Urinary bladder (tissue), 4 donors: ENCODE measurements at places on chromosomes 12 and 14. TPM values are rescaled to one million over a fixed set of nuclear protein-coding genes. Genes with fewer than 3 reads are reported as not detected.

The ST8SIA1 gene
- 22.3 TPM for polyA plus RNA-seq

The SBNO1 gene
- 7.1 TPM for polyA plus RNA-seq

The ANGEL1 gene
- polyA plus RNA-seq = 11.9 TPM

The KRR1 gene
- 22.4 TPM for polyA plus RNA-seq

The PTGR2 gene
- polyA plus RNA-seq = 5.5 TPM

The ATL1 gene
- 15.0 TPM for polyA plus RNA-seq

DNA sequence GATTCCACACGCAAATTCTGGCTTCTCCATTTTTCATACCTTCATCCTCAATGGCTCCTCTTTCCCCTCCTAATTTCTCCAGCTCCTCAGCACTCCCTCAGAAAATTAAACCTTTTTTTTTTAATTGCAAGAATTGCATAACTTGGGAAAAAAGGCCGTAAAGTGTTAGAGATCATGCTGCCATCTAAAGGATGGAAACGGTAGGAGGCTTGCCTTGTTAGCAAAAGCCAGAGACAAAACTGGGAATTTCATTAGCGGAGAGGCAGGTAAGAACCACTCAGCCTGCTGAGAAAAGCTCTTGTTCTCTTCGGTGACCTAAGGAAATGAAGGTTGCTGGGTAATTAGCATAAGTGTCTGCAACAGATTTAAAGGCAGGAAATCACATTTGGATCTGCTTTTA lies 204.3 kb downstream of the AEBP2 start:
- peak; percentile 49 for DNase-seq

- DNase-seq = no peak
These were observed 32.7 kb upstream of the GLIPR1 start for GRCh38 chr12:75447691-75448393.

DNA sequence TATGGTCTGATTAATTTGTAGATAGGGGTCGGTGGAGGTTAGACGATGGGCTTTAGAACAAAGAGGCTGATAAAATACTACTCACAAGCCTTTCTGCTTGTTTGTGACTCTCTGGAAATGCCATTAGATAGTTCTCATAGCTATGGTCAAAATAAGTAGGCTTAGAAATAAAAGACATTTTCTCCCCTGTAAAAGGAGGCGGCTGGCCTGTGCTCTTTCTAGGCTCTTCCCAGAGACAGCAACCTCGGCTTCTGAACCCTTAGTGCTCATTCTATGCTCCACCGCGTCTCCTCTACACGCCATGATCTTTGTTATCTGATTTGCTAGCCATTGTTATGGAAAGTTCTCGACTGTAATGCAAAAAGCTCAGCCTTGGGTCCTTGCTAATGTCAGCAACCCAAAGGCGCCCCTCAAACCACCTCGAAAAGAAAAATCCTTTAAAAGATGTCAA lies 64.5 kb downstream of the CRADD start:
- DNase-seq = no peak

DNA sequence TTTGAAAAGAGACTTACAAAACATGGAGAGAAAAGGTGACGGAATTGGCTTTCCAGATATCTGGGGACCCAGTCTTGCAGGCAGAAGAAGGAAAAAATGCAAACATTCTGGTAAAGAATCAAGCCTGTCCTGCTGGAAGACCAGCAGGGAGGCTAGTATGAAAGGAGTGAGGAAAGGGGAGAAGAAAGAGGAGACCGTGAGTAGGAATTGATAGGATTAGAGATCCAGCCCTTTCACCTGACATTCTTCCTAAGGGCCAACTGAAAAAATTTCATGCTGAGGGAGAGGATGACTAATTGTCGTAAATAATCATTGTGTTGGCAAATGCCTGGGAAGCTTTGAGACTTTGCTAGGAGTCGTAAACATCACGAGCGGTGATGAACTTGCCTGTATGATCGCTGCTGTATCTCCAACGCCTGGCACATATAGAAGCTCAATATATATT lies 12.1 kb downstream of the BHLHE41 start:
- DNase-seq = no peak

- DNase-seq = no peak
These were observed 123.1 kb upstream of the RASSF8 start for GRCh38 chr12:25835385-25835784.

DNA sequence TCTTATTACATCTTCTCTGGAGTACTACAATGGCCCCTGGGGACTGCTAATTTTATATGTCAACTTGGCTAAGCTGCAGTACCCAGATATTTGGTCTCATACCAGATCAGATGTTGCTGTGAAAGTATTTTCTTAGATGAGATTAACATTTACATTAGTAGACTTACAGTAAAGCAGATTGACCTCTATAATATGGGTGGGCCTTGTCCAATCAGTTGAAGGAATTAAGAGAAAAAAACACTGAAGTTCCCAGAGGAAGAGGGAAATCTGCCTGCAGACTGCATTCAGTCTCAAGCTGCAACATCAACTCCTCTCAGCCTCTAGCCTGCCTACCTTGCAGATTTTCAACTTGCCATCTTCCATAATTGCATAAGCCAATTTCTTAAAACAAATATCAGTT lies 430.1 kb downstream of the MED13L start:
- no peak for DNase-seq

DNA sequence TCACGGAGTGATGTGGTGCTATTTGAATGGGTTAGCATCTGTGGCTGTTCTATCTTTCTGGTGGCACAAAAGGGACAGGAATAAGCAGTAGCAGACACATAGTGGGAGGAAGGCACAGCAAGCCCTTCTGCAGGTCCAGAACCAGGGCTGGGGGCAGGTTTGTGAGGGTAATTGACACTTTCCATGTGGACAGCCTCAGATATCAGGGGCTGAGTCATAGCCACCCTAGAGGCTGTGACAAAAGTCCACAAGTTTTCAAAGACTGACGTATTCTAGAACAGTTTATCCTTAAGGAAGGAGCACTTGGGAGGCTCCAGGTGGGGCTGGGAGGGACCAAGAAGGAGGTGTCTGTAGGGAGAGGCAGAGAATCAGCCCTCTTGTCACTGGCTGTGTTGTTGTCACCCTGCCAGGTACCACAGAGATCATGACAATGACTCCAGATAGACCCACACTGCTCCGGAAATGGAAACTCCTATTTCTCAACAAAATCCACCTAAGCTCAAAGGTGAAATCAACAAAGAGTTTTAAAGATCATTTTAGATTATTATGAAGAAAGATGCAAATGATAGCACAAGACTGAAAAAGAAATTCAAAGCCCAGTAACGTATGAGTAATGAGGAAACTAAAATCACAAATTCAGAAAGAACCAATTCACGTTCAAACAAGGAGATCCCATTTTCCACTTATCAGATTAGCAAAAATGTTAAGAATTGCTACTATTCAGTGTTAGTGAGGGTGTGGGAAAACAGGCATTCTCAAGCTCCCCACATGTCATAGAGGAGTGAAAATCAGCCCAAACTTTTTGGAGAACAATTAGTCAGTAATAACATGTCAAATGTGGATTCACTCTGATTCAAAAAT lies 48.3 kb downstream of the NFKBIA start:
- DNase-seq = no peak

- DNase-seq = peak; percentile 42
These were observed 61.4 kb downstream of the MYF5 start for GRCh38 chr12:80778005-80778541.

GRCh38 chr12:26068503-26068902 lies 56.3 kb downstream of the BHLHE41 start:
- DNase-seq = no peak
